NCI-H748 treated with DMSO at 0.1 percent for 48 hours (cell line): ENCODE measurements at places on chromosomes 16 and 17.

DNA sequence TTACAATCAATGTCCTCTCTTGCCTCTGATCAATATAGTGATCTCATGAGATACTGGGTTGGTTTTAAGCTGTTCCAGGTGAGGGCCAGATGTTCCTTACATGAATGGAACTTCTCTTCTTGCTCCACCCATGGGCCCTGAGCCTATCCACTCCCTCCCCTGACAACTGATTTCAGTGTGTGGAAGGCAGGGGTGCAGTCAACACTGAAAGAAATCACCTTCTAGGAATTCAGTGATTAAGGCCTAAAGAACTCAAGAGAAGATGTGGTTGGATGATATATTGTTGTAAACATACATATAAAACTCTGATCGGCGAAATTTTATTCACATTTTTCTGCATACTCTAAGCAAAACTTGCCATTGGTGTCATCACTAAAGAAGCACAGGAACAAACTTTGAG lies 6.7 kb upstream of the GOSR2 start:
- no peak for DNase-seq

GRCh38 chr16:71368958-71369357 lies 10.4 kb downstream of the CALB2 start:
- DNase-seq = no peak

DNA sequence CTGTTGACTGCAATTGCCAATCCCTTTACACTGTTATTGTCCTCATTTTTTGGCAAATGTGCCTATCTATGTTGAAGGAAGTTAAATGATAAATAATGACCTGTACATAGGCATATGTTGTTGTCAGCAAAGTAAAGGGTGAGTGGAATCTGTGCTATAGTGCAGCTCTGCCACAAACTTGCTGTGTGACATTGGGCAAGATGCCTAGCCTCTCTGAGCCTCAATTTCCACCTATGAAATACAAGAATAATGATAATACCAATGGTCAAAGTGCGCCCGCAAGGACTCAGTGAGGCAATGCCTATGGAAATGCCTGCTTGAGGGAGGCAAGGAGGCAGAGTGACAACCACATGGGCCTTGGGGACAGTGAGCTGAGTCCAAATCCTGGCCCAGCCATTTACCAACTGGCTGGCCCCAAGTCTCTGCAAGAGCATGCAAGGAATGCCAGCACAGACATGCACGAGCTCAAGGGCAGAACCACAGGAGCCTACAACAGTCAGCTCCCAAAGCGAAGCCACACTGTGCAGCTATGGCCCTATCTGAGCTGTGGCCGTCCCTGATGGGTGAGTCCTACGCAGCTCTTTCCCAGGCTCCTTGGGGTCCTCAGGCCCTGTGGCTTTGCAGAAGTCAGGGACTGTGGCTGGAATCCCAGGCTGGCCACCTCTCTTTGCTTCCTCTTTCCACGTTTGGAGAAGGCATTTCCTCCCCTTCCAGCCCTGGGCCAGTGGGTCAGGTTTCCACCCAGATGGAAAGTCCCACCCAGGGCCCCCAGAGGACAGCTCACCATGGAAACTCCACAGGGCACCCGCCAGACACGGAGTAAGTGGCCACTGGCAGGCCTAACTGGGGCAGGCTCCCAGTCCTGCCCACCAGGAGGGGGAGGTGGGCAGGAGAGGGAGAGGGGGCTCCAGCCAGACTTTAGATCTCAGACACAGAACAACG lies 82.1 kb downstream of the ZNF423 start:
- DNase-seq = no peak

- DNase-seq = peak; percentile 3
Measured at GRCh38 chr17:12021623-12022140, 1.0 kb downstream of the MAP2K4 start.

GRCh38 chr16:64826374-64826773 lies 295.5 kb downstream of the CDH11 start:
- no peak for DNase-seq

DNA sequence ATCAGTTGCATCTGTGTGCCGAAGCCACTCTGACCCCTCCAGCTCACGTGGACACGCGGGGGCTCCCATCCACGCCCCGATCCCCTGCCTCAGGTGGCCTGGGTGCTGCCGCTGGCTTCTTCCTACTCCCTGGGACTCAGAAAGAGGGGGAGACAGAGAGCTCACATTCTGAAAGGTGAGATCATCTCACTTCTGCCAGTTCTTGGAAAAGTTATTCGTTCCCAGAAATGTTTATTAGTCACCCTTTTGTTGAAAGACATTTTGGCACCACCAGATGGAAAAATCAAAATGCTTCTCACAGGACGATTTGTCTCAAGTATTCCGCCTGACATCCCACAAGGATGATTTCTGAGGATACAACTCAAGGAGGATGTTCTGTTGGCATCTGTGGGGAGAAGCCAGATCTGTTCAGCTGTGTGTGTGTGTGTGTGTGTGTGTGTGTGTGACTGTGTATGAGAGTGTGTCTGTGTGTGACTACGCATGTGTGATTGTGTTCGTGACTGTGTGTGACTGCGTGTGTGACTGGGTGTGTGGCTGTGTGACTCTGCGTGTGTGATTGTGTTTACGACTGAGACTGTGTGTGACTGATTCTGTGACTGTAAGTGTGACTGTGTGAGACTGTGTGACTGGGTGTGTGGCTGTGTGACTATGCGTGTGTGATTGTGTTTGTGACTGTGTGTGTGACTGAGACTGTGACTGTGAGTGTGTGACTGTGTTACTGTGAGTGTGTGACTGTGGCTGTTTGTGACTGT lies 207.3 kb downstream of the NTN1 start:
- no peak for DNase-seq

DNA sequence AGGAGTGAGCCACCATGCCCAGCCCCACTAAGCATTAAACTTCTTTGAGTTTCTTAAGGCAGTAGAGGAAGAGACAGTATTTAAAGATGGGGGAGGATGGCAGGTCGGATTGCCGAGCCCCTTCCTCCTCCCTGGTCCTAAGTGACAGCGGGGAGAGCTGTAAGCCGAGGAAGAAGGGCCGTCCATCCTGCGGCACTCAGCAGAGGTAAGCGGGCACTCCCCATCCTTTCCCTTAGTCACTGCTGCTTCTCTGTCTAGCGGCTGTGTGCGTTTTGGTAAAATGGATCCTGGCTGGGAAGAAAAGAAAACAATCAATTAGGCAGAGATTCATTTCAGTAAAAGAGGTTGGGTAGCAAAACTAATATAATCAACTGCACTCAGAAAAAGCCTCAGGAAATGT lies 13.9 kb downstream of the DNAAF1 start:
- DNase-seq = no peak

- no peak for DNase-seq
Measured at GRCh38 chr17:17516941-17517720, 20.9 kb upstream of the RASD1 start.

DNA sequence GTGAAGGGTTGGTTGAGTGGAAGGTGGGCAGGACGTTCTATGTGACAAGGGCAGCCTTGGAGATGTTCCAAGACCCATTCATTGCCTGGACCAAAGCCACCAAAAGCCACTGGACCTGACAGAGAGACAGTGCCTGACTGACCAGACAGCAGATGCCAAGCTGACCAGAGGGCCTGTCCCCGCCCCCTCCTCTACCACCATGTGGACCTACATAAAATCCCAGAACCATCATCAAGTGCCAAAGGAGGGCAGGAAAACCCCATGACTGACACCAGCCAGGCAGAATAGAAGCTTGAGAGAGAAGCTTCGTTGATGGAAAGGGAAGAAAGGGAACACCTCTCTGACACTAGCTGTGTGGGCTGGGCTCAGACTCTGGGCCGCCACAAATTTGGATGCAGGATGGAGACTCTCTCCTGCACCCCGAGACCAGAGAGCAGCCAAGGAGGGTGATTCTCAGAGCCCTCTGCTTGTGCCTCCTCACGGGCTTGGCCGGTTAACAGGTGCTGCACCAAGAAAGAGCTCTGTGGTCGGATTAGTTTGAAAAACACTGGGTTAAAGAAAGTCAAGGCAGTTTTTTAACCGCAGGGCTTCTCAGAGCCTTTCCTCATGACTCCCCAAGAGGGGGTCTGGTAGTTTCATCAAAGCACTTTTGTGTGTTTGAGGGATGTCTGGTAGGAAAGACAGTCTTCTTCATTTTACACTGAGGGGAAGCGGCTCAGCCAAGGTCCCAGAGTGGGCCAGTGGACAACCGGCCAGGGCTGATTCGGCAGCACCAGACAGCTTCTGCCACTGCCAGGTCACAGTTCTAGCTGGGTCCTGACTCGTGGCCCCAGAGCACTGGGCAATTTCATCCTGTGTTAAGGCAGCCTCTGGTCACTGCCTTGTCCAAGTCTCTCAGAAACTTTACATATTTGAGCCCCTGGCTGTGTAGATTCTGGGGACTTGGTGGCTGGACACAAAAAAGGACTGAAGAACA lies 1.7 kb downstream of the TNFRSF13B start:
- DNase-seq = no peak
